CD4-positive, alpha-beta T cell treated with Interleukin-10 for 1 hour (primary cell): ENCODE measurements at places on chromosomes 3 and 15.

DNA sequence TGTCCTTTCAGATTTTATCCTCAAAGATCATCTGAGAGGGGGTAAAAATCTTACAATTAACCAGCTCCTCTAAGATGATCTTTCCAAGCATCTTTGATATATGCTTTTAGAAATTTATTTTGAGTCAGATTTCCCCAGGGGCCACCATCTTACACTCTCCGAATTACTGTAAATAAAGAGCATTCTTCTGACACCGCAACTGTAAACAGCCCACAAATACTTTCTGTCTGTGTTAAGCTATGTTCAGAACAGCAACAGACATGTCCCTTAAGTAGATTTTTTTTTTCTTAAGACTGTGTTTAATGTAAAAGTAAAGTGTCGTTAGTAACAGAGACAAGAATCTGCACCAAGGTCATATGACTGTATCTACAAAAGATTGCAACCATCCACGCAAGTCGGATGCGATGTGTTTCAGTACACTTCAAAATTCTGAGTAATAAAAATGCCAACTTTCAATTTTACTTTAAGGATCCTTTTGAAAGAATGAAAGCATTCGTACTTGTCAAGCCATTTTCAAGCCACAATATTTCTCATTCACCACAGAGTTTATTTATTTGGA lies 159.0 kb upstream of the KCNH8 start:
- no peak for DNase-seq

GRCh38 chr3:54905920-54906319 lies 21.9 kb downstream of the LRTM1 start:
- DNase-seq = no peak

GRCh38 chr15:100372739-100373119 lies 31.0 kb upstream of the ADAMTS17 start:
- no peak for DNase-seq

DNA sequence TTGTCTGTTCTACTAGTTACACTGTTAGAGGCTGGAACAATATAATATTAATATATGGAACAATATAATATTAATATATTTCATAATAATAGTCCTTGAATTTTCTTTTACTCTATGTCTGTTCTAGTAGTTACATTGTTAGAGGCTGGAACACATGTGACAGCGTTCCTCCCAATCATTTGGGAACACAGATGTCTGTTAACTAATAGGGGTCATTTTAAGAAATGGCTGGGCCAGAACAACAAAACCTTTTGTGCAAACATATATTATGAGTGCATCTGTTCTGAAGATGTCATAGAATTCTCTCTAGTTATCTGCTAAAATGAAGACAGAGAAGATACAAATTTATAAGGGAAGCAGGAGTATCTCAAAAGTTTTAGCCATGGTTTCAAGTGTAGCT lies 114.0 kb upstream of the PDZRN3 start:
- no peak for DNase-seq

GRCh38 chr3:101638261-101638745 lies 38.6 kb downstream of the ZBTB11 start:
- no peak for DNase-seq

DNA sequence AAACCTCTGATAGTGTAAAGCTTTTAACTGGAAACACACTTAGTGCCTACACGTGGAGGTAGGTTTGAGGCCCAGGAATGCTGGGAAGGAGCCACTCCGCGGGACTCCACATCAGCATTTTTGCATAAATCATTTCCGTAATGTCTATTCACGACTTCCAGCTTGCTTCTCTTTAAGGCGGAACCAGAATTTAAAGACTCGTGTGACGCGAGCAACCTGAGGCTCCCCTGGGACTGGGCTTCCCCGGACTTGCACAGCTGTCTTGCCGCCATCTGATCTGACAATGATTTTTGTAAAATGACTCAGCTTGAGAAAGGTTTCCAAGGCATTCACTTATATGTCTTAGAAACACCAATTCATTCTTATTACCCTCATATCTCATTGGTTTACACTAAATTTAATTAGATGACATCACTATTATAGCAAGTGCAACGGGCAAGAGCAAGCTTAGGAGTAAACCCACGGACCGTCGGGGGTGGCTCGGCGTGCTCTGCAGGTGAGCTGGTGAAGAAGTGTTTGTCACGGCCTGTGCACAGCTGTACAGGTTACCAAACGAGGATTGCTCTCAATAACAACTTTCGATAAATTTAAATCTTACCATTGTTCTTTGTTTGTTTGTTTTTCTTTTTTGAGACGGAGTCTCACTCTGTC lies 95.2 kb downstream of the CHSY1 start:
- no peak for DNase-seq
